Regular cardiac myocyte (primary cell): ENCODE measurements at places on chromosomes 11 and 22. TPM values are rescaled to one million over a fixed set of nuclear protein-coding genes. Genes with fewer than 3 reads are reported as not detected.

Gene CHADL
- total RNA-seq = 0.96 and 1.4 TPM in 2 replicates

Gene SLC22A6
- total RNA-seq = not detected in 2 replicates

Gene KCNE3
- total RNA-seq = 0.58 and 3.4 TPM in 2 replicates

Gene LRRN4CL
- total RNA-seq = 0.58 and 9.6 TPM in 2 replicates

Gene GRAP2
- total RNA-seq = under 0.01 TPM in 1 of 2 replicates, not detected in the other

Gene PGA5
- not detected in 2 replicates for total RNA-seq
